ENCODE measurements at places on chromosomes 5 and 9. TPM values are rescaled to one million over a fixed set of nuclear protein-coding genes. Genes with fewer than 3 reads are reported as not detected.

DNA sequence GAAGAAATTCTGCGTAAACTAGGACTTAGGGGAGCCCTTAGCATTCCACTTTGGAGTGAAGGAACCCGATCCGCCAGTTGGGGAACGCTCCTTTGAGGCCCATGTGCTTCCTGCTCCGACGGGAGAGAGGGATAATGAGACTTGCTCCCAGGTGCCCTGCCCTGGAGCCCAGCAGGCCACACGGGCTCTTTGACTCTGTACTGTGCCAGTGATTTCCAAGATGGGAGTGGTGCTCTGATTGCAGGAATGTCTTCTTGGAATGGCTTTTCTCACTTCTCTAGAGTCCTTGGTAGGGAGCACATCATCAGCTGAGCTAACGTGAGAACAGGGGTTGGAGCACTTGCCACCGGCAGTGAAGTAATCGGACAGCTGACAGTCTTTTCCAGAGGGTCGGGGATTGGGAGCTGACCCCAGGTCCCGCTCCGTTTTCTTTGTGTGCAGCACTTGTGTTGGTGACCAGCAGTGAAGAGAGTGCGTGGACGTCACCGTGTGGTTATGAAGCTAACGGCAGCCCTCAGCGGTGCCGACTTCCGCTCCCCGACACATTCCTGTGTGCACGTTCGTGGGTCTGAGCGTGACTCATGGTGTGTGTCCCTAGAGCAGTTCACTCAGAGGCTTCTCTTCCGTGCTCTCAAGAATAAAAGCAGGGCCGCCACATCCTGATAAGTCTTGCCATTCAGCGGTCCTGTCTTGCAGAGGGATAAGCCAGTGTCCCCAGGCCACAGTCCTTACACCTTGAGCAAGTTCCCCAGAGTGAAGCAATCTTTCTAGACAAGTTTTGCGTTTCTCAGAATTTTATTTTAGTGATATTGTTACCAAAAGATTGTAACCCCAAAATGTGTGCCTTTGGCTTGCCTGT, 25.6 kb downstream of the ABL1 start:
- H3K27ac ChIP-seq: peak overlapping the region; percentile 34
- H3K4me3 ChIP-seq: no peak overlapping the region
- peak; percentile 22 for DNase-seq
- H3K27me3 ChIP-seq: no peaks in the 10 kb centered on the region
- peaks cover 49% of the 10 kb centered on the region for H3K36me3 ChIP-seq

PCDHB2 gene
- 6.6 TPM for total RNA-seq

- DNase-seq: peak; percentile 62
- no peaks in the 10 kb centered on the region for H3K36me3 ChIP-seq
- H3K27me3 ChIP-seq: no peaks in the 10 kb centered on the region
Observed at GRCh38 chr9:73151653-73152542, at the start of gene ANXA1. Gene ANXA1, plus strand, starts transcription at chr9:73151865. Its CDS starts 6,671 bp downstream, at chr9:73158536.

- H3K27me3 ChIP-seq: no peaks in the 10 kb centered on the region
- H3K4me1 ChIP-seq: no peaks in the 10 kb centered on the region
- H3K27ac ChIP-seq: no peak overlapping the region
- peak; percentile 37 for DNase-seq
- no peak overlapping the region for H3K4me3 ChIP-seq
- peaks cover 43% of the 10 kb centered on the region for H3K36me3 ChIP-seq
Observed at GRCh38 chr9:100324594-100325200, 28.0 kb downstream of the TEX10 start.

DNA sequence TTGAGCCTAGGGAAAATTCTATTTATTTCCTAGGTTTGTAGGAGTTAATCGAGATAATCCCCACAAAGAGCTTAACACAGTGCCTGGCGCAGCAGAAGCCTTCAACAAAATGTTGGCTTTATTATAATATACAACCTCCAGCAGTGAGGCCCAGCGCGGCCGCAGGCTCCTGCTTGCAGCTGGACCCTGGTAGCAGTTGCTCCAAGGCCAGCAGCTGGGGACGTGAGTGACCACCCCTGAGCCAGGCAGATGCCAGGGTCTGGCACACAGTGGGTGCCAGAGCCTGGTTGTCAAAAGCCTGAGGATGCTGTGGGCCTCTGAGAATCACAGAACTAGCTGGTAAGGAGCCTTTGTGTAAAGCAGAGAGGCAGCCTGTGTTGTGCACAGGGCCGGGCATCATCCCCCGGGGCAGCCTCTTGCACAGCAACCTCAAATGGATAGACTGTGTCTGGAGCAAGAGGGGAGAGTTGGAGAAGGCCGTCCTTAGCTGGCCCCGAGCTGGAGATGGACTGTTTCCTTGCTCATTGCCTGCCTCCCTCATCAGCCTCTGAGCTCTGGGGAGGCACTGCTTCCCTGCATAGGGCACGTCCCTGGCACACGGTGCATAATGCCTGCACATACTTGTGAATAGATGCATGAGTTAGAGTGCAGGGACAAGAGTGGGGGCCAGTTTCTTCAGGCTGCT, 17.3 kb downstream of the CSF1R start:
- H3K4me1 ChIP-seq: peaks cover 39% of the 10 kb centered on the region
- H3K27ac ChIP-seq: no peak overlapping the region
- H3K27me3 ChIP-seq: no peaks in the 10 kb centered on the region
- H3K4me3 ChIP-seq: no peak overlapping the region

WHRN gene
- total RNA-seq: 6.8 TPM

PCDHB9 gene
- 1.6 TPM for total RNA-seq

DNA sequence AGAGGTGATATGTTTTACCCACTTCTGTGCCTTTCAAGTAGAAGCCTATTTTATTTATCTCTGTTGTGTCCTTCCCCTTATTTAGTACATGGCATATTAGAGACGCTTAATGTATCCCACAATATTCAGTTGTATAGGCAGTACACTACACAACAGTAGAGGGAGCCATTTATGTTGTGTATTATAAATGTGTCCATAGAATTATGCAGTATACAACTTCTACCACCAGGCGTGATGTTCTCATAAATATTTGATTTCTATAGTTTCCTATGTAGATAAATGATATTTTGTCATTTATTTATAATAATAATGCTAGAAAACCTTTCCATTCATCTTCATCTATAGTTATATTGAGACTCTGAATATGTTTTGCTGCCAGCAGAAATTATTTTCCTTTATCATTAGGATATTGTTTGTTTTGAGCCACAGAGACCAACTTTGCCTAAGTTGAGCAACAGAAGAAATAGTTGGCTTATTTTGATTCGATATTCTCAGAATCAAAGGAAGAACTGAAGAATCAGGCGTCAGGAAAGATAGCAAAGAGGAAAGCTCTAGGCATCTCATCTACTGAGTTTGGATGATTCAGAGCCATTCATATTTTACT, 81.7 kb downstream of the ADAMTS19 start:
- no peak for DNase-seq
- no peaks in the 10 kb centered on the region for H3K4me1 ChIP-seq
- H3K36me3 ChIP-seq: no peaks in the 10 kb centered on the region
- H3K27ac ChIP-seq: no peak overlapping the region
- H3K27me3 ChIP-seq: no peaks in the 10 kb centered on the region

DNA sequence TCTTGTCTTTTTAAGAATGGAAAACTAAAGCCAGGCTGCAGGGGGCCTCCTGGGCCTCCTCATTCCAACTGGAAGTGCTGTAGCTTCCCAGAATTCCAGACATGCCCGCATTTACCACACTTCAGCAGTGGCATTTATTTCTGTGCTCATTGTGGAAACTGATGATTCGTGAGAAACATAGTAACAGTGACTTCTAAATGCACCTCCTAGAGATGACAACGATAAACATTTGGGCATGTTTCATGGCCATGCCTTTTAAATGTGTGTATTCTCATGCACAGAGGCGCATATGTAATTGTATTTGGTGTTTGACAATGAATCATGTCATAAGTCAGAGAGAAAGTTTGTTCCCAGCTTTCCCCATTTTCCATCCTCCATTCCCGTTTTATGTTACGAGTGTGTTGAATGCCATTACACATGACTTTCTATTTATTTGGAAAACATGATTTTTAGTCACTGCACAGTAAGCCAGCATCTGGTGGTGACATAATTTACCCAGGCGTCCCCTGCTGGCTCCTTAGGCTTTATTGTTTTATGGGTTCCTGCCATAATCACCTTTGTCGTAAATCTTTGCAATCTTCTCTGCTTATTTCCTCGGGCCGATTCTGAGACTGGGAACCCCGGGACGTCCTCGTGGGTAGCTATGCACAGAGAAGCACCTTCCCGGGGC, 68.8 kb upstream of the FCN2 start:
- no peaks in the 10 kb centered on the region for H3K4me1 ChIP-seq
- no peak overlapping the region for H3K27ac ChIP-seq
- H3K4me3 ChIP-seq: no peak overlapping the region
- no peaks in the 10 kb centered on the region for H3K27me3 ChIP-seq
- no peak for DNase-seq

DNA sequence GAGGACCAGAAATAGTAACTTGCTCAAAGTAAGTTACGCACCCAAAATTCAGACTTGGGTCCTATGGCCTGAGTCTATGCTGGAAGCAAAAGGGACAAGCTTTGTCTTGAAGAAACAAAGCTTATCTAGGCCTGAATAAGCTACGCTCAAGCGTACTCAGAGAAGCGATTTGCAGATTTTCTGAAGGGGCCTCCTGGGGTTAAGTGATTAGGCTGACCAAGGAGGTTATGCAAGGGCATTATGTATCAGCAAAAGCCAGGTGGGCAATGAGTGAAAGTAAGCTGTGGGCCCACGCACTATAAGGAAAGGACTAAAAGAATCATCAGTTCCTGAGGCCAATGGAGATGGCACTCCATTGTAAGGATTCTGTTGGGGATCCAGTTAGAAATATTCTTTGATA, 122.1 kb downstream of the SNX18 start:
- no peak overlapping the region for H3K4me3 ChIP-seq
- no peaks in the 10 kb centered on the region for H3K4me1 ChIP-seq
- DNase-seq: no peak
- no peaks in the 10 kb centered on the region for H3K36me3 ChIP-seq
- no peaks in the 10 kb centered on the region for H3K27me3 ChIP-seq
- H3K27ac ChIP-seq: no peak overlapping the region

DNA sequence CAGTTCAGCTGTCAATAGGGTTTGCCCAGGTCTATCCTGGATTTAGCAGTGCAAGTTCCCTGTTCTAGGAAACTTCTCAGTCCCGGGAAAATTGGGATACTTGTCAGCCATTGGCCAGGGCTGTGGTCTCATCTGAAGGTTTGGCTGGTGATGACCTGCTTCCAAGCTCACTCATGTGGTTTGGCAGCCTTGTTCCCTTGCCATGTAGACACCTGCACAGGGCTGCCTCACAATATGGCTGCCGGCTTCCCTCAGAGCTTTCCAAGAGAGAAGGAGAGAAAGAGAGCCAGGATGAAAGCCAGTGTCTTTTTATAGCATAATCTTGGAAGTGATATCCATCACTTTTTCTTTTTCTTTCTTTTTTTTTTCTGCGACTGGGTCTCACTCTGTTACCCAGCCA, 37.7 kb upstream of the HMCN2 start:
- H3K36me3 ChIP-seq: no peaks in the 10 kb centered on the region
- no peak overlapping the region for H3K27ac ChIP-seq
- H3K27me3 ChIP-seq: no peaks in the 10 kb centered on the region
- no peak for DNase-seq
- H3K4me1 ChIP-seq: no peaks in the 10 kb centered on the region
- no peak overlapping the region for H3K4me3 ChIP-seq

Data from left lung (tissue), 14 donors.